Activated CD8-positive, alpha-beta memory T cell treated with anti-CD3 and anti-CD28 coated beads, Interleukin-2, amount 50 U/mL, for 4 hours (primary cell): ENCODE measurements at places on chromosomes 12 and 14.

DNA sequence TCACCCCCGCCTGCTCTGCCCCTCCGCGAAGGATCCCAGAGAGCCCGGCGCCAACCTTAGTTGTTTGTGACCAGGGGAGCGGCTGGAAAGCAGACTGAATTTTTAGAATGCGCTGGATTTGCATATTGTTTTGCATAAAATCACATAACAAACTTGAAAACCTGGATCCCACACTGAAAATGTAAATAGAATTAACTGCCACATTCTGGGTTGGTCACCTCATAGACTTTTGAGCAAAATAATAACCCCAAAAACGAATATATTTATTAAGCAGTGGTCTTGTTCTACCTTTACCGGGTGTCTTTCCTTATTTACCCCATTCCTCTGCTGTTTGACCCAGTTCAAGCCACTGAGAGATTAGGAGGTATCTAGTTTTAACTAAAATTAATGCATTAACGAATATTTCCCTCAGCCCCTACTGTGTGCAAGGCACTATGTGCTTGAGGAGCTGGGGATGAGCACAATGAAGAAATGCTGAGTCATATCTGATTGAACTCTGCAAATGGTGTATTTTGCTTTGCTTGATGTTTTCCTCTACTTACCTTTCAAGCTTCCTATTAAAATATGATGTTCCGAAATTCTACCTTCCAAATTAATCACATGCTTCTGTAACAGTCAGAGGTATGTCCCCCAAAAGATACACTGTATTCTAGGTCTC lies 438 bp upstream of the EGLN3 start:
- DNase-seq = no peak

GRCh38 chr12:17470460-17470859 lies 619.5 kb downstream of the RERGL start:
- DNase-seq = no peak

- DNase-seq = no peak
These were observed 119.6 kb downstream of the DERA start for GRCh38 chr12:16030744-16031143.

GRCh38 chr12:69515394-69515930 lies 45.3 kb downstream of the FRS2 start:
- DNase-seq = no peak

GRCh38 chr14:34642595-34642994 lies 12.6 kb upstream of the SNX6 start:
- DNase-seq = no peak

DNA sequence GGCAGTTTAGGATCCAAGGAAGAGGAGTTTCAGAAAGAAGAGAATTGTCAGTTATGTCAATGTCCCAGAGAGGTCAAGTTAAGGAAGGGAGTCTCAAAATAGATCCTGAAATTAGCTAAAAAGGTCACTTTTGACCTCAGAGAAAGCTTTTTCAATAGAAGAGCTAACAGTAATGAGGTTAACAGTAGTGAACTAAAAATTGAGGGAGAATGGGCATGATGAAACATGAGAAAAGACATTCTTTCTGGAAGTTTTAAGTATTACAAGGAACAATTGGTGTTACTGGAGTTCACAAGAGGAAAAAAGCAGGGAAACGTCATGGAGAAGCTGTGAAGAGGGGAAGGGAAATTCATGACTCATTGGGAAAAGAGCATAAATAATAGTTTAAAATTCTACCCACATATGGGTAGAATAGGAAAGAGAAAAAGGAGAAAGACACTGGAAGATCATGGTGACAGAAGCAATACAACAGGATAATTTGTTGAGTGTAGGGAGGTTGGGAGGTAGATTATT lies 381.2 kb upstream of the FAR2 start:
- DNase-seq = no peak

GRCh38 chr12:7067096-7067495 lies 6.6 kb downstream of the C1S start:
- no peak for DNase-seq

- DNase-seq = no peak
These were observed 9.1 kb downstream of the HEATR5A start for GRCh38 chr14:31411218-31411727.

DNA sequence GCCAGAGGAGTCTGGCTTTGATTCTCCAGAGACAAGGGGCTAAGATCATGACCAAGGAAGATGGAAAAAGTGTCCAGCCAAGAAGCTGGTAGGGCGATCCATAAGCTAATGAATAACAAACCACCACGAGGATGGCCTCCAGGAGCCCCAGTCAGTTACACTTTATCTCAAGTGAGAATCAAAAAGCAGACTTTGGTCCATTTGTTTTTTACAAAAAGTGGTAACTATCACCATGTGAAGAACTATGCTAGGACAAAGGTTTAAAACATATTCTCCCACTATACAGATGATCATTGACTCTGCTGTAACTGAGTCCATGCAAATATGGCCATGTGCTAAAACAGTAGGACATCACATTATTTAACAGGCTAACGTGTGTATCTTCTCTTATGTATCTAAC lies 13.9 kb downstream of the SETD3 start:
- no peak for DNase-seq

GRCh38 chr14:105487986-105488777 lies 1.5 kb downstream of the CRIP1 start:
- DNase-seq = no peak

DNA sequence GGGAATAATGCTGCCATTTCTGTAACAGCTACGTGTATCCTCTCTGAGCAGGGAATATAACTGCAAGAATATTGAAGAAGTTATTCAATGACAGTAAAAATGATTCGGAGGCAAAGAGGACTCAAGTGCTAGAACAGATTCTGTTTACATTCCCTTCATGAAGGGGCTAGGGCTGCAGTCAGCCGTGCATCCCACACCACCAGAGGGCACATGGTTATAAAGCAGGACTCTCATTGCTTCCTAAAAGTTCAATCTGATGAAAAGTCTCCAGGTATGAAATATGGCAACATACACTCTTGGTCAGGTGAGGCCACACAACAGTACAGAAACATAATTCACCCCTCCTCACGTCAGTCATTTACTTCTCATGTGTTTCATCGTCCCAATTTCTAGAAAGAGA lies 34.0 kb downstream of the TCHP start:
- no peak for DNase-seq

- no peak for DNase-seq
These were observed 15.8 kb upstream of the LRRC9 start for GRCh38 chr14:59904184-59904583.

- DNase-seq = no peak
These were observed 84.0 kb downstream of the CCDC88C start for GRCh38 chr14:91333650-91334039.

DNA sequence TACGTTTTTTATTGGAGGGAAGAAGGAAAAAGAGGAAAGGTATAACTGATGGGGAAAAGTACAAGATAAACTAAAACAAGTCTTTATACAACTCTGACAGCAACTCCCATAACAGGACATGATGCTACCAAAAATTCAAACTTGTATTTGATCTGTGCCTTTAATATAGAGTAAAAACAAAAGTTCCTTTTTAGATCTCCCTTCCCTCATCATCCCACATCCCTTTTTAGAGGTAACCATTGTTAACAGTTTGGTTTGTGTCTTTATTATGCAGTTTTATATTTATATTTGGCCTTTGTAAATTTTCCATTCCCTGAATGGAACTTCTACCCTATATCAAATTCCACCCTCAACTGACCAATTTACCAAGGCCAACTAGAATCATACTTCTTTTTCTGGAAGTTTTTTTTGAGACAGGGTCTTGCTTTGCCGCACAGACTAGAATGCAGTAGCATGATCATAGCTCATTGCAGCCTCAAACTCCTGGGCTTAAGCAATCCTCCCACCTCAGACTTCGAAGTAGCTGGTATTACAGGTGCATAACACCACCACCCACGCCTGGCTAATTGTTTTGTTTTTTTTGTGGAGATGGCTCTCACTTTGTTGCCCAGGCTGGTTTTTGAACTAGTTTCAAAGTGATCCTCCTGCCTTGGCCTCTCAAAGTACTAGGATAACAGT lies 36.9 kb downstream of the RAB21 start:
- no peak for DNase-seq

DNA sequence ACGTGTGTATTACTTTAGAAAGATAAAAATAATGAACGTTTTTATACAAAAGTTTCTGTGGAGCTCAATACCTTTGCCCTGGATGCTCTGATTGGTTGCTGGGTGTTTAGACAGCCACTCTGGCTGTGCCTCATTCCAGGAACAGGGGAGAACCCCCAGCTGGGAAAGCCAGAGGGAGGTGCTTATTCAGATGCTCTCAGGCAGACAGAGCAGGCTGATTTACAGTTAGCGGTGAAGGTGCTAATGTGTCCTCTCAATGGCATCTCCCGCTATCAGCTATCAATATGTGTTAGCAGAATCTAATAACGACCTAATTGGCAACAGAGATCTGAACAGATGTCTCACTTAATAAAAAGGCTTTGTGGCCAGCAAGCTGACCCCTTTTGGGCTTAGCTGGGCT lies 402.3 kb downstream of the NUAK1 start:
- DNase-seq = no peak

DNA sequence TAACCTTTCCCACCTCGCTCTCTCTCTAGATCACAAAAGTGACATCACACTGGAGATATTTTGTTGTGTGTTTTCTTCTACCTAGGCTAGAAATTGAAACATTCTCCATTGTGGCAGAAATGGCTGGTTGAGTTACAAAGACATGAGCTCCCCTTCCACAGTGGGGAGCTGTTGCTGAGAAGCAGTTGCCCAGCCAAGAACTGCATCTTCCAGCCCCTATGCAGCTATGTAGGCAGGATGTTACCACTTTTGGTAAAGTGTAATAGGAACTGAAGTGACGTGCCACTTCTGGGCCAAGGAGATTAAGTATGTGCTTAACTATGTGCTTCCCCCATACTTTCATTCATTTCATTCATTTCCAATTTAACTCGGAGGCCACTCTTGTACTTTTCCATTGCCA lies 138.7 kb upstream of the E2F7 start:
- DNase-seq = no peak

DNA sequence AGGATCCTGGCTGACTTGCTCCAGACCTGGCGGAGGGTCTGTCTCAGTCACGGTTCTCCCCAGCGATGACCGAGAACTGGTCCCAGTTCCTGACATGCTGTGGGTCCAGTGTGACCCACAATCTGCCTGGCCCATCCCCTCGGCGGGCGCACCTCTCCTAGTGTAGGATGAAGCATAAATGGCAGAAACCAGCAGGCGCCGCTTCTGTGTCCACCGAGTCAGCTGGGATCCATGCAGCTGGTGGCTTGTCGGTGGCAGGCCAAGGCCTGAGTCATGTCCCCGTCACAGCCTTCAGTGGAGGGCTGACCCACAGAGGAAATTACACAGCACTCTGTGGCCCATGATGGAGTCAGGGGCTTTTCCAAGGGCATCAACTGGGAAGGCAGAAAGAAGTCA lies 38.5 kb downstream of the NFKBIA start:
- no peak for DNase-seq

GRCh38 chr14:60807247-60807646 lies 72.7 kb downstream of the MNAT1 start:
- no peak for DNase-seq

DNA sequence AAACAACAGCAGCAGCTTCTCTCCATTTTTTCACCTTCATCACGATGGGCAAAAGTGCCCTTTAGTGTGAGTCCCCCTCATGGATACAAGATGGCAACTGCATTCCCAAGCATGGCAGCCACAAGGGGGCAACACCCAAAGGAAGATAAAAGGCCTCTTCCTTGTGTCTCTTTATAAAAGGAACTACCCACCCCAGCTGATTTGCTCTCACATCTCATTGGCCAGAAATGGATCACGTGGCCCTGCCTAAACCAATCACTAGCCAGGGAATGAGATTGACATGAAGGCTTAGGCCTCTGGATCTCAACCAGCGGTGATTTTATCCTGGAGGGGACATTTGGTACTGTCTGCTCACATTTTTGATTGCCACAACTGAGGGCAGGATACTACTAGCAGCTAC lies 21.9 kb upstream of the IFT81 start:
- no peak for DNase-seq

DNA sequence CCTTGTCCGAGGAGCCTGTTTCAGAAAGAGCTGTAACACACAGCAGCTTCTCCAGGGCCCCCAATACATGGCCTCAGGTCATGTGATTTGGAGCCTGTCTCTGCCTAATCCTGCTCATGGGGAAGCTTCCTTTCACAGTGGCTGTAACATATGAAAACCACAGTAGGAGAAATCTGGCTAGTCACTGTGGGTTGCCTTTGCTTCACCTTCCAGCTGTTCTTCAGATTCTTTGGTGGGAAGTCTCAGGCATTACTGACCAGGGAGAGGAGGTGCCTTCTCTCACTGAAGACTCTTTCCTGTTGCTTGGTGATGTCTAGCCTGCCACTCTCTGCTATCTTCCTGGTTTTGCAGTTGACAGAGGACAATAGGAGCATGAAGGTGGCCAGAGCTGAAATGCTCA lies 350.6 kb downstream of the DPF3 start:
- DNase-seq = no peak

- DNase-seq = no peak
These were observed 55.5 kb downstream of the CHGA start for GRCh38 chr14:92978229-92979021.

- peak; percentile 83 for DNase-seq
These were observed at the start of gene ZFHX2 for GRCh38 chr14:23551266-23552028. Gene ZFHX2 (minus strand): TSS chr14:23551765. CDS start chr14:23535325, 16,440 bp downstream.

DNA sequence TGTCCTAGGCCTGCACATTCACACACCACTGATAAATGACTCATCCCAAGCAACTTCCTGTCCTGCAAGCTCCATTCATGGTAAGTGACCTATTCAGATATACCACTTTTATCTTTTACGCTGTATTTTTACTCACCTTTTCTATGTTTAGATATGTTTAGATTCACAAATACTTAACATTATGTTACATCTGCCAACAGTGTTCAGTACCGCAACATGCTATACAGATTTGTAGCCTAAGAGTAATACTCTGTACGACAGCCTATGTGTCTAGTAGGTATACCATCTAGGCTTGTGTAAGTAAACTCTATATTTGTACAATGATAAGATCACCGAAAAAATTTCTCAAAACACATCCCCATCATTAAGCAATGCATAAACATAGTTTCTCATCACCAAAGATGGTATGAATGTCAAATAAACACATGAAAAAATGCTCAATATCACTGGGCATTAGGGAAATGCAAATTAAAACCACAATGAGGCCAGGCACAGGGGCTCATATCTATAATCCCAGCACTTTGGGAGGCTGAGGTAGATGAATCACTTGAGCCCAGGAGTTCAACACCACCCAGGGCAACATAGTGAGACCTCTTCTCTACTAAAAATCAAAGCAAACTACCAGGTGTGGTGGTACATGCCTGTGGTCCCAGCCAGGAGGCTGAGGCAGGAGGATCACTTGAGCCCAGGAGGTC lies 20.7 kb downstream of the ATXN2 start:
- DNase-seq = no peak

DNA sequence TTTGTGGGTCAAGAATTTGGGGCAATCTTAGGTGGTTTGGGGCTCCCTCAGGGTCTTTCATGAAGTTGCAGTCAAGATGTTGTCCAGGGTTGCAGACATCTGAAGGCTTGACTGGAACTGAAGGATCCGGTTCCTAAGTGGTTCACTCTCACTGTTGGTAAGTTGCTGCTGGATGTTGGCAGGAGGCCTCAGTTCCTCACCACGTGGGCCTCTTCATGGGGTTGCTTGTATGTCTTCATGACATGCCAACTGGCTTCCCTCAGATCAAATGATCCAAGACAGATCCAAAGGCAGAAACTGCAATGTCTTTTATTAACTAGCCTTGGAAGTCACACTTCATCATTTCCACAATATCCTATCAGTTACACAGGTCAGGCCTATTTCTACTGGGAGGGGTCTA lies 49.2 kb downstream of the ARF6 start:
- no peak for DNase-seq

- no peak for DNase-seq
These were observed 29.9 kb downstream of the PLEKHG7 start for GRCh38 chr12:92732716-92733115.

GRCh38 chr12:132108211-132108832 lies 35.8 kb downstream of the DDX51 start:
- no peak for DNase-seq

- no peak for DNase-seq
These were observed 100.9 kb upstream of the C14orf180 start for GRCh38 chr14:104478656-104479055.
